Muscle of leg (tissue), 16 donors: ENCODE measurements at places on chromosomes 7 and 10. TPM values are rescaled to one million over a fixed set of nuclear protein-coding genes. Genes with fewer than 3 reads are reported as not detected.

The PNLIPRP2 gene
- total RNA-seq: 0.49 TPM

The FFAR4 gene
- total RNA-seq: not detected

The PRXL2A gene
- total RNA-seq: 77.6 TPM

The VWA2 gene
- total RNA-seq: 0.04 TPM

The CCDC146 gene
- total RNA-seq: 6.7 TPM

The HILPDA gene
- total RNA-seq: 12.9 TPM

The MYL10 gene
- 14.8 TPM for total RNA-seq

The EVX1 gene
- total RNA-seq: not detected

The ITGA8 gene
- total RNA-seq: 8.4 TPM
